Stimulated activated CD8-positive, alpha-beta memory T cell treated with anti-CD3 and anti-CD28 coated beads, Interleukin-2, amount 100 ng/mL, for 48 hours (primary cell): ENCODE measurements at places on chromosomes 7 and 10.

- no peak for DNase-seq
Observed at GRCh38 chr10:113019692-113020474, 69.8 kb downstream of the TCF7L2 start.

DNA sequence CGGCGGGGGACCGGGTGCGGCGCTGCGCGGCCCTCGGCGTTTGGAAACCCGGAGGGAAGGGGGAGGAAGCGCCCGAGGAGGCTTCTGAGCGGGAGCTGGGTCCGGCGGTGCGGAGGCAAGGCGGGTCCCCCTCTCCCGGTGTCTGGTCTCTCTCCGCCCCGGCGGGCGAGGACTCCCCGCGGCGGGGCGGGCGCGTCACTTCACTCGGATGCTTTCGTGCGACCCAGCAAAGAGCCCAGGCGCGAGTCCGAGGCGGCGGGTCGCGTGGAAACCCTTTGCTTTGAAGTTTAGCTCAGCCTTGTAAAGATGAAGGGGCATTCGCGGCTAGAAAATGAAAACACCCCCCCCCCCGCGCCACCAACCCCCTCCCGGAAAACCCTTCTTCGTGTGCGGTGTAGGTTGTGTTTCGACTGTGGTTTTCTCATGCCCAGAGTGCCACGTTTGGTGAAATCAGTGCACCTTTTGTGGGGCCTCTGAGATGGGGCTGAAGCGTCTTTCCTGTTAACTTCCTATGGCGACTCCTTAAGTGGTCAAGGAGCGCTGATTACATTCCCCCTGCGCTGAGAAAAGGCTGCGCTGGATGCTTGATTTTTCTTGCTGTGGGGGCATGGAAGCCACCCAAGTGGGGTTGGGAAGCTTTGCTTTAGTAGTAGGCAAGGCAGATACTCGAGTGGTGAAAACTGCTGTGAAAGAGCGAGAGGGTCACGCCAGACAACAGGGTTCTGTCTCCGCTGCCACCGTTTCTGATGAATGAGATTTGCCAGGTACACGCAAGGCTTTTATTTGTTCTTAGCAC lies 876 bp downstream of the GNAI1 start:
- peak; percentile 20 for DNase-seq

GRCh38 chr10:83023662-83024061 lies 1115.6 kb upstream of the GHITM start:
- no peak for DNase-seq

DNA sequence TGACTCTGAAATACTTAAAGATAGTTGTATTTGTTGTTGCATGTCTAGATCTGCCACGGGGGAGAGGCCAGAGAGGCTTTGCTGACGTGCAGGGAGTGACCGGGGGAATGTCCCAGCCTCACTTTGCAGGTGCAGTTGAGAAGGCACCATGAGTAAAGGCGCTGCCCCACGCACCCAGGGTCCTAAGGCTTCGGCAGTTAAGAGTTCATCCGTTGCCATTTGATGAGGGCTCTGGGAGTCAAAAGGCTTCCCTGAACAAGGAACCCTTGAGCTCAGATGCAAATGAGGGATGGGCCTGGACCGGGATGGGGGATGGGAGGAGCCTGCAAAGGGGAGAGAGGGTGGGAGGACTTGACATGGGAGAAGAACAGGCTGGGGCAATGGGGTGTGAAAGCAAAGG lies 20.4 kb downstream of the PPP2R2D start:
- DNase-seq, result no peak

DNA sequence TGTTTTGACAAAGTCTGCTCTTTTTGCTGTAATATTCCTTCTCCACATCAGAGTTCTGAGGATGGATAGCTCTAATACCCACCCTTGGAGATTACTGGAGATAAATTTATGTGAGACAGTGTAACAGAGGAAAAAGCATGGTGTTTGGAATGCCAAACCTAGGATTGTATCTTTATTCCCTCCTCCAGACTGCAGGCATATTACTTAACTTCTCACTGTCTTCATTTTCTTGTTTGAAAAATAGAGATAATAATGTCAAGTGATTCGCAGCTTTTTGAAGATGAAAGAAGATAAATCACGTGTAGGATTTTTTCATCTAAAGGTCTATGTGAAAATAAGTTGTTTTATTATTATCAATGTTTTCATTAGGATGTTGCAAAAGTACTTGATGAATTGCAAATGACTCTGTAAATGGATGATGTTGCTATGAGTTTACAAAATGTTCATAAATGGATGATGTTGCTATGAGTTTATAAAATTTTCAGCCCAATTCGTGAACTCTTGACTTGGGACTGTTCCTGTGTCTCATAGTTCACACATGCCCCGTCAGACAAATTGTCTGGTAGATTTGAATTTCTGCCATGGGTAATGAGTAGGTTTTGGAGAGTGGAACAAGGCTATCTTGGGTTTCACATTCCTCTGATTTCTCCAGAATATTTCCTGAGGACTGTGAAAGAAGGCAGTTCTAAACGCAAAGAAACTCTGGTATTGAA lies 113.1 kb upstream of the IGFBP3 start:
- no peak for DNase-seq

- no peak for DNase-seq
Observed at GRCh38 chr7:30931161-30931928, 19.7 kb downstream of the AQP1 start.

GRCh38 chr7:141280100-141280499 lies 206.2 kb downstream of the TMEM178B start:
- DNase-seq, result no peak

- DNase-seq, result no peak
Observed at GRCh38 chr7:135910393-135911036, 66.6 kb downstream of the MTPN start.
